ENCODE measurements at places on chromosomes 11 and 22.
A peak's percentile ranks its signal among the peaks of the same experiment; 100 is the strongest.

DNA sequence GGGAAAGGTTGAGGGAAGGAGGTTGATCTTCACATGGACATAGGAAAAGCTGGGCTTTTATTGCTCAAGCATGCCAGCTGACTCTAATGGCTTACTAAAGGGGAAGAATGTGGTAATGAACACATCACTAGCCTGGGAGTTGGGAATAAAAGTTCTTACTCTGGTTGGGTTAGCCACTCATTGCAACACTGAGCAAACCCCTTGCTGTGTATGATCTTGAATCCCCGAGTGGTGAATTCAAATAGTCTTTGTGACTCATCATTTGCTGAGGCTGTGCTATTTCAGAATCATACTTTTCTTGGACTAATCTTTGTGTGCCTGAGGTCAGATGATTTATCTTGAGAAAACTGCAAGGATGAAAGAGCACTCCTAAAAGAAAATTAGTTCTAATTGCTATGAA, 304.1 kb upstream of the ANO5 start:
- peak; percentile 80 for DNase-seq

DNA sequence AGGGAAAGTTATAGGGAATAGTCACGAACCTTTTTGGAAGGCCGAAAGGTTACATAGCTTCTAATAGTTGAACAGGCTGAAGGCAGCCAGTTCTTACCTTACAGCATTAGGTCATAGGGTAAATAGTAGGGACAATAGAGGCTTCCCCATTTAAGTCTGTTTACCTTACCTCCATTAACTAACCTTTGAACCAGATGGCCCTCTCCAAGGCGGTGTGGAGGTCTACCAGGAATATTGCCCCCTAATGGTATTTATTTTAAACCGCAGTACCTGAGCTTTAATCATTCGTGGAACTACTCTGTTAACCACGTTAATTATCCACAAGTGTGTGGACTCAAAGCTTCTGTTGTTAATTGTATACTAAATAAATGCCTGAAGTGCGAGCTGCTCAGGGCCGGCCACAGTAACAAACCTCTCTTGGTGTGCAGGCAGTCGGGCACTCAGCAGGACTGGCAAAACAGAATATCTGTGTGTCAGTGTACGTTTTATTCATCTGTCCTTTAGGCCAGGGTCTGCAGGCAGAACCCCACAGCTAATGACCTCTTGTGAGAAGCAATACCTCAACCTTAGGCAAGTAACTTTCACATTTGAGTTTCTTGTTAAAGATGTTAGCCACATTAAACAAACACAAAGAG, 81.7 kb downstream of the PRCP start:
- no peak for DNase-seq

- DNase-seq: peak; percentile 12
Measured at GRCh38 chr22:30538280-30538679, 8.3 kb downstream of the SEC14L6 start.

GRCh38 chr11:35917676-35918075, 26.2 kb upstream of the LDLRAD3 start:
- no peak for DNase-seq

GRCh38 chr11:61173456-61173855, 12.2 kb upstream of the VPS37C start:
- no peak for DNase-seq

DNA sequence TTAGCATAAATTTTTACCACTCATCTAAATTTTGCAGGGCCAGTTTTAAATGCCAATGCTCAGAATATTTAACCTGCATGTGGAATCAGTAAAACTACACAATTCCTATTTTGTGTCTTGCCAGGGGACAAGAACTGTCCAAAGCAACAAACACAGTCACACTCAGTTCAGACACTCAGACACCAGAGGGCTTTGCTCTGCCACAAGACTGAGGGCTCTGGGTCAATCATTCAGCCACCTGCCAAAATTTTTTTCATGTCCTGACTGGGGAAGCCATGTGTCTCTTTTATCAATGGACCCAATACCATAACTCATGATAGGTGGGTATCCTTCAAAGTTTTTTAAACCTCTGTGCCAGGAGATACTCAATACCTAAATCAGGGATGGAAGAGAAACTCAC, 304.0 kb upstream of the ANO3 start:
- DNase-seq: no peak

DNA sequence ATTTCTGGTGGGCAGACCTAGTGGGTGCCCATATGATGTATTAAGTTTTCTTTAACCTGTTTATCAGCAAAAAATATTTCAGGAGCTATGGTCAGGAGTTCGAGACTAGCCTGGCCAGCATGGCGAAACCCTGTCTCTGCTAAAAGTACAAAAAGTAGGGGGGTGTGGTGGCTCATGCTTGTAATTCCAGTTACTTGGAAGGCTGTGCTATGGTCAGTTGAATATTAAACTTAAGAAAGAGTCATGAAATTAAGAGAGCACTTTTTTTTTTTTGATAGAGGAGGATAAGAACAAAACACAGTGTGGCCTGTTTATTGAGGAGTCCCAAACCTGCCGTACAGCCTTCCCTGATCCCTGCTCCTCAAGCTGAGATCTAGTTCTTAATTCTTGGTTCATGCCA, 29.8 kb downstream of the OR6Q1 start:
- no peak for DNase-seq

- no peak for DNase-seq
Measured at GRCh38 chr11:45606514-45607281, 58.7 kb downstream of the CHST1 start.

DNA sequence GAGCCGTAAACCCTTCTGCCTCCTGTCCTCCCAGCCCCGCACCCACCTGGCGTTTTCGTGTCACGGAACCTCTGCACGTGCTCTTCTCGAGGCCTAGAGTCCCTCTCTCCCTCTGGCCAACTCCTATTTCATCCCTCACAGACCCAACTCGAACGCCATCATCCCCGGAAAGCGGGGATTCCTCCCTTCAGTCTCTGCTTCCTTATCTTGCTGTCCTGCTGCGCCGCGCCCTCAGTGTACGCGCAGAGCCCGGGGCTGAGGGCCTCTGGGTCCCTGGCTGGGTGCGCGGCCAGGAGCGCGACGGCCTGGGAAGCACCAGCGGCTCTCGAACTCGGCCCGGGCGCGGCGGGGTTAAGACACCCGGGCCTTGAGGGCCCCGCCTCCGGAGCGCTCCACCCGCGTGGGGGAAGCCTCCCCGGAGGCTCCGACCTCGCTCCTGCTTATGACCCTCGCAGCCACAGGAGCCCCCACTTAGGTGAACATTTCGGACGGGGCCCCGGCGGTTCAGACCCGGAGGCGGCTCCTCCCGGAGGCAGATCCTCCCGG, 398 bp upstream of the ATG16L2 start:
- DNase-seq: peak; percentile 90

DNA sequence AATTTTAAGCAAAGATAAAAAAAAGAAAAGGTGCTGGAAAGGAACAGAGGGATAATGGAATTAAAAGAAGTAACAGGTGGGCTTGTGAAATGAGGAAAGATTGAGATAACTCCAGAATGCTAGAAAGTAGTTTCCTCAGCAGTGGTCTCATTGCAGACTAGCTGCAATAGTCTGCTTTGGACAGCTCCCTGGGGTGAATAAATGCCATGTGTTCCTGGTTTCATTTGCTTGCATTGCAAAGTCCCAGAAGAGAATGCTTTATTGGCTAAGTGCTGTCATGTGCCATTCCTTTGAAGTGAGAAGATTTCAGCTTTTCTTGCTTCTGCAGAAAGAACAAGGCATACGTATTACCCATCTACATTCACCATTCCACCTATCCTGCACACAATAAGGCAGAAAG, 478.8 kb upstream of the RAG2 start:
- DNase-seq: no peak

DNA sequence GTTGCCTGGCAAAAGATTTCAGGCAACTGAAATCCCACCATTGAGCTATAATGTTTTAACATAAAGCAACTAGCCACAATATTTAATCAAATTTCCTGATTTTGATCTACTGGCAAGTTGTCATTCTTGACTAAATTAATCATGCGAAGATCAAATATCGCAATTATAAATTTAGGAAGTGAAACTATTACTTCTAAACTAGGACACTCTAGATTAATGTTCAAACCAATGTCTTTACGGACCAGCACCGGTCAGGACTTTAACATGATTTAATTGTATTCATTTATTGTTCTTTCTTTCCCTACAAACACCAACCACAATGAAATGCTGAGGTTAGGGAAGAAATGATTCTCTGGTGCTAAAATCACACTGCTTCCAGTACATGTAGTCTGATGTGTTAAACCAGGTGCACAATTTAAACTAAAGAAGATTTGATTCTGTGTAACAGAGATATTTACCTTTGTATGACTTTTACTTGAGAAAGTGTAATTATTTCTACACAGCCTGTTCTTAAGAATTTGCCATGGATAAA, 14.9 kb downstream of the GAS2 start:
- no peak for DNase-seq

GRCh38 chr11:37230865-37231264, 632.8 kb upstream of the RAG2 start:
- DNase-seq: no peak

- peak; percentile 65 for DNase-seq
Measured at GRCh38 chr22:38267086-38267485, 5.7 kb downstream of the TMEM184B start.

DNA sequence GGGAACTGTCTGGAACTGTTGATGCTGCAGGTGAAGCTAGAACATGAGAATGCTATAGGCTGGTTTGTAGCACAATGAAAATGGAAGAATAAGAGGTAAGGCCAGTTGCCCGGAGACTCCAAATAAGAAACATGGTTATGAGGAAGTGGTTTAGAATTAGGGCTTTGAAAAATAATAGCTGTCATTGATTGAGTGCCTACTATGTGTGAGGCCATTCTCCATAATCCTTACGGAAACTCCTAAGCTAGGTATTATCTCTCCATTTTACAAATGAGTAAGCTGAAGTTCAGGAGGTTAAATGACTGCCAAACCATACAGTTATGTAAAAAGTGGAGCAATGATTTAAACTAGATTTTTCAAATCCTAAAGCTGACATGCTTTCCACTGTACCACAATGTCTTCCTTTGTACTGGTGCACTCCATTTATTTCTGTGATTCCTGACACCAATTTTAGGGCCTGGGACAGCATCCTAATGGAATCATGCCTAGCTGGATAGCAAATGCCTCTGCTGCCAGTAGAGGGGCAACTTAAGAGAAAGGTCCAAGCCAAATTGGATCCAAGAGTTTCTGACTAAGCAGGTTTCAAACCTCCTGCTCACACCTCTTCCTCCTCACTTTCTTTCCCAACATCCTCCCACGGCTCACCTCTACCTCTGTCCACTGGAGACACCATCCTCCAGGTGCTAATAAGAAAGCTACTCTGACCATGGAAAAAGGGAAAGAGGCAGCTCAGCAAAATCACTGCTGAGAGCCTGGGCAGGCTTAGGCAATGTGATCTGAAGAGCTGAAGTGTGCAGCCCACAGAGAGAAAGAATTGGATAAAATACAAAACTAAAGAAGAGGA, 46.9 kb upstream of the PICALM start:
- DNase-seq: no peak

DNA sequence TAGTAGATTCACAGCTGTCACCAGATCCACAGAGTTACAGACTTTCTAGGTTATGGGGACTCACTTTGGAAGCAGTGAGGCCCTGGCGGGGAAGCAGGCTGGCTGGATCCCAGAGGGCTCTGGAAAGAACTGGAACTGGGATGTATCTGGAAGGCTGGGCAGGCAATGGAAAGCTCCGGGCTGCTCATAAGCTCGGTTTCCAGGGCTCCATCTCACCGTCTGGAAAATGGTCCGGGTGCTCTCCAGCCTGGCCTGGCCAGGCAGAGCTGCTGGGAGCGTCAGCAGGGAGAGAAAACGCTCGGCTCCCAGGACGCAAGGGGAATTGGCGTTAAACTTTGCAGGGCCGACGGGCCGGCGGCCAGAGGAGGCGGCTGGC, 335 bp upstream of the SEZ6L start:
- no peak for DNase-seq

- no peak for DNase-seq
Measured at GRCh38 chr11:47378836-47379170, 456 bp upstream of the SPI1 start.

DNA sequence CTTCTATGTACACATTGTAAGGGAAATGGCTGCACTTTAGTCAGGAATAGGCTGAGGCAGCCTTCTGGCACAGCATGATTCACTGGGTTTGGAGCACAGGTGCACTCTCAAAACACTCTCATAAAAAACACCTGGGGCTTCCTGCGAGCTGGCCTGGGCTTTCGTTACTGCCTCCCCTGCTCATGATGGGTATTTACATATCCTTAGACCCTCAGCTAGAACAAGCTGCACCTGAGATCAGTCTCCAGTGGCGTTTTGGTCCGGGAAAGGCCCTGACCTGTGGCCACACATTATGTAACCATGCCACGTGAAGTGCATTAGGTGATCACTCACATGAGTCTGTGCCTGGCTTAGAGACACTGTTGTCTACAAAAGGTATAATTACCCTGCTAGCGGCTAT, 321.7 kb downstream of the TMEM135 start:
- no peak for DNase-seq

- DNase-seq: no peak
Measured at GRCh38 chr11:123409456-123410217, 20.4 kb upstream of the GRAMD1B start.

- DNase-seq: no peak
Measured at GRCh38 chr22:22604326-22605073, 39.9 kb upstream of the GGTLC2 start.

- DNase-seq: no peak
Measured at GRCh38 chr11:3936517-3936916, 81.1 kb downstream of the STIM1 start.

DNA sequence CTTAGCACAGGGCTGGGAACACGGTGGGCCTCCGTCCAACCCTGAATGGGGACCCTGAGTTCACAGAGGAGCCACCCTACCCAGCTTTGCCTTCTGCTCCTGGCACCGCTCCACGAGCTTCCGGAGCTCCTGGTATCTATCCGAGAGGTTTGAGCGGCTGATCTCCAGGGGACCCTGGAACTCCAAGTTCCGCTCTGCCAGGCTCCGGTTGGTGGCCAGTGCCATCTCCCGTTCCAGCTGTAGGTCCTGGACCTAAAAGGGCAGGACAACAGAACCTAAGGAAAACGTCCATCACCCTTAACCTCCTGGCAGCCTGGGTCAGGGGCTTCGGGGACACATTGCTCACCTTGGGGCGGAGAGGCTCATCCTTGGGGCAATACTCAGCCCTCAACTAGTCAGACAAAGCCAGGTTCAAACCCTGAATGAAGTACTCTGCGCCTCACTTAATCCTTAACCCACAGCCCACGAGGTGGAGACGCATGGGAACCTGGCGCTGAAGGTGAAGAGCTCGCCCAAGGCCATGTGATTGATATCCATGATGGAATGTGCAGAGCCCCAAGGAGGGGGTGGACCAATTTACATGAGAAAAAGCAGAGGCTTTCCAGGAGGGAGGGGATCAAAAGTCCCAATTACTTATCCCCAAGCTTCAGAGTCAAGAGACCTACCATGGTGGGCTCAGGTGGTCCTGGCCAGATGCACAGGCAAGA, 27.1 kb downstream of the VPS37C start:
- DNase-seq: no peak

- peak; percentile 41 for DNase-seq
Measured at GRCh38 chr22:36258701-36259614, 6.0 kb downstream of the APOL1 start.
